CD8-positive, alpha-beta T cell (primary cell): ENCODE measurements at places on chromosomes 11 and 22.

- DNase-seq = no peak
Measured at GRCh38 chr11:89536926-89537325, 45.8 kb upstream of the NOX4 start.

DNA sequence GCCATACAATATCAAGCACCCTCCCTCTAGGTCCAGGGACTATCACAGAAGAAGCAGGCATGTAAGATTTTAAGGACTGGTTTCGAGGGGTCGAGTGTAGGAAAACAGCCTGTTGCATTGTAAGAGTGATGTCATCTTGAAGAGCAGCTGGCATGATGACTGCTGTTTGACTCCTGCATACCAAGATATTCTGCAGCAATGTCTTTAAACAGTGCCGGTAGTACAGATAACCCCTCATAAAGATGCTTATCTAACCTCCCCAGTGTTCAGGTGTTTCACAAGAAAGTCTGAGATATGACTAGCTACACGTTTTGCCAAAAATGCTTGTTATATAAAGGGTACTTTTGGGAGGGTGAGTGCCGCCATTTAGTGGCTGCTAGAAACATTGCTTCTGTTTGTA, 12.0 kb downstream of the FAM111A start:
- no peak for DNase-seq

- no peak for DNase-seq
Measured at GRCh38 chr22:41664490-41664889, 24.2 kb downstream of the SNU13 start.

GRCh38 chr11:14906578-14906977, 14.5 kb upstream of the CYP2R1 start:
- peak; percentile 50 for DNase-seq

DNA sequence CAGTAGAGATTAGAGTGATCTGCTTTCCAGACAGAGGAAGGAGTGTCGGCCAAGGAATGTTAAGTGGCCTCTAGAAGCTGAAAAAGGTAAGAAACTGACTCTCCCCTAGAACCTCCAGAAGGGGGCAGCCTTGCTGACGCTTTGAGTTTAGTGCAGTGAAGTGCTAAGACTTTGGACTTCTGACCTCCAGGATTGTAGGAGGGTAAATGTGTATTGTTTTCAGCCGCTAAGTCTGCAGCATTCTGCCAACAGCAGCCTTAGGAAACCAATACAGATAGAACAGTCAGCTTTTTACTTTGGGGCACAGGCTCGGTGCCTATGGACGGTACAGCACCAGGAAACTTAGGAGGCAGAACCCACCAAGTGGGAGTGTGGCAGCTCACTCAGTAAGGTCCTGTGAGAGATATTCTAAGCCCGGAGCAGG, 3.6 kb upstream of the TBC1D22A start:
- peak; percentile 70 for DNase-seq

- no peak for DNase-seq
Measured at GRCh38 chr11:120883404-120884080, 140.4 kb upstream of the TBCEL start.

GRCh38 chr11:112613051-112613972, 347.9 kb upstream of the NCAM1 start:
- DNase-seq = no peak

DNA sequence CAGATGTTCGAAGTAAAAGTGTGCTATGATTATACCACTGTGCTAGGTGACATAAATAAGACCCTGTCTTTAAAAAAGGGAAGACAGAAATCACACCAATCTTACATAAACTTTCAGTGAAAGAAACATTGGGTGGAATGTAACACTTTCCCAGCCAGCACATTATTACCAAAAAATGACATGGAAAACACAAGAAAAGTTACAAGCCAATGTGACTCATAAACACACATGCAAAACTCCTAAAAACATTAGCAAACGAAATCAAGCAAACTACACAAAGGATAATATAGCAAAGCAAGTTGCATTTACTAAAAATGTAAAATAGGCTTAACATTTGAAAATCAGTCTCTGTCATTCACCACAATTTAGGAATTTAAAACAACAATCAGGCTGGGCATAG, 47.0 kb downstream of the SBF2 start:
- no peak for DNase-seq

- DNase-seq = no peak
Measured at GRCh38 chr11:120945042-120945441, 78.9 kb upstream of the TBCEL start.

DNA sequence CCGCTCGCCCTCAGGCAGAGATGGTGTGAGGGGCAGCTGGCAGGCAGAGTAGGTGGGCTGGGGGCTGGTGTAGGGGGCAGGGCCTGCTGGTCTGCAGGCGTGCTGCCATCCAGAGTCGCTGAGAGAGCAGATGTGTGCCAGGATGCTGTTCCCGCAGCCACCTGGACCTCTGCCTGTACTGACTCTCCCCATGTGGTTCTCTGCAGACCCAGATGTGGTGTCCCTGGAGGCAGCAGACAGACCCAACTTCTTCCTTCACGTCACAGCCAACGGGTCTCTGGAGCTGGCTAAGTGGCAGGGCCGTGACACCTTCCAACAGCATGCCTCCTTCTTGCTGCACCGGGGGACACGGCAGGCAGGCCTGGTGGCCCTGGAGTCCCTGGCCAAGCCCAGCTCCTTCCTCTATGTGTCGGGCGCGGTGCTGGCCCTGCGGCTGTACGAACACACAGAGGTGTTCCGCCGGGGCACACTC, 58.6 kb downstream of the OTOG start:
- DNase-seq = no peak

DNA sequence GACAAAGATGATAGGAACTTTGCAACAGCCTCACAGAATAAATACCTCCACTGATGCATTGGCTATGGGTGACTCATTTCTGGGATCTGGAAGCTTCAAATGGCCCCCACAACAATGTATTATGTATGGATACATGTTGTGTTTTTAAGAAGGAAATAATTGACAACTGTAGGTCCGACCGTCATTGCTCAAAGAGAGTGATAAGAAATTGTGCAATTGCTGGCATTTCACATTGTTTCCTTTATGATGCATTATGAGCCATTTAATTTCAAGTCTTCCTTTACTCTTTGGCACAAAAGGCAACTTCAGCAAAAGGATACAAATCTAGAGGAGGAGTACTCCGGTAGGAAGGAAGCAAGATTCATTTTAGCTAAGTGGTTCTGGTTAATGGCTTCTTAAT, 2.0 kb downstream of the ANO3 start:
- no peak for DNase-seq

DNA sequence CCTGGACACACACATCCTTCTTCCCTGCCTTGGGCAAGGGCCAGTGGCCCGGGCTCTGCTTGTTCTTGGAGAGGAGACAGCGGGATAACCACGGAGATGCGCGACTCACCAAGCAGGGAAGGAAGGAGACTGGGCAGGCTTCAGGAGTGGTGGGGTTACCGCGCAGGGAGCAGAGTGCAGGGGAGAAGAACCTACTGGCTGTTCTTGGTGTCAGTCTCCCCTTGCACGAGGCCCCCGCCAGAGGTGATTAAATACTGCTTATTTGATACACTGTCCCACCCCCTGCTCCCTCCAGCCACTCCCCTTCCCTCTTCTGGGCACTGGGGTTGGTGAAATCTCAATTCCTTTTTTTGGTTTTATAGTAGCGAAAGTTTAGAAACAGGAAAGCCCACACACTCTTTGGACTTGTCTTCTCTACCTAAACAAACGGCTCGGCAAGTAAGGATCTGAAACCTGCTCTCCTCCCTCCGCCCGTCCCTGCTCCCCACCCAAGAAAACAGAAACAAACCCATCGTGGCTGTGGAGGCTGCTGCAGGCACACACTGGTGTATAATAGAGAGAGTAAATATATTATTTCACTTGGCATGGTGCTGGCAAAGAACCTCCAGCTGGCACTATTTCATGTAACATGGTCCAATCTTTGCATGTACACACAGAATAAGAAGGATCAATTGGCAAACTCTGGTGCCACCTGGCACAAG, 10.8 kb downstream of the LARGE2 start:
- DNase-seq = no peak

GRCh38 chr11:67586568-67587250, 3.1 kb downstream of the GSTP1 start:
- no peak for DNase-seq

GRCh38 chr11:30487200-30487898, 98.8 kb downstream of the MPPED2 start:
- DNase-seq = no peak

- DNase-seq = no peak
Measured at GRCh38 chr11:457111-457760, 7.2 kb downstream of the PTDSS2 start.

DNA sequence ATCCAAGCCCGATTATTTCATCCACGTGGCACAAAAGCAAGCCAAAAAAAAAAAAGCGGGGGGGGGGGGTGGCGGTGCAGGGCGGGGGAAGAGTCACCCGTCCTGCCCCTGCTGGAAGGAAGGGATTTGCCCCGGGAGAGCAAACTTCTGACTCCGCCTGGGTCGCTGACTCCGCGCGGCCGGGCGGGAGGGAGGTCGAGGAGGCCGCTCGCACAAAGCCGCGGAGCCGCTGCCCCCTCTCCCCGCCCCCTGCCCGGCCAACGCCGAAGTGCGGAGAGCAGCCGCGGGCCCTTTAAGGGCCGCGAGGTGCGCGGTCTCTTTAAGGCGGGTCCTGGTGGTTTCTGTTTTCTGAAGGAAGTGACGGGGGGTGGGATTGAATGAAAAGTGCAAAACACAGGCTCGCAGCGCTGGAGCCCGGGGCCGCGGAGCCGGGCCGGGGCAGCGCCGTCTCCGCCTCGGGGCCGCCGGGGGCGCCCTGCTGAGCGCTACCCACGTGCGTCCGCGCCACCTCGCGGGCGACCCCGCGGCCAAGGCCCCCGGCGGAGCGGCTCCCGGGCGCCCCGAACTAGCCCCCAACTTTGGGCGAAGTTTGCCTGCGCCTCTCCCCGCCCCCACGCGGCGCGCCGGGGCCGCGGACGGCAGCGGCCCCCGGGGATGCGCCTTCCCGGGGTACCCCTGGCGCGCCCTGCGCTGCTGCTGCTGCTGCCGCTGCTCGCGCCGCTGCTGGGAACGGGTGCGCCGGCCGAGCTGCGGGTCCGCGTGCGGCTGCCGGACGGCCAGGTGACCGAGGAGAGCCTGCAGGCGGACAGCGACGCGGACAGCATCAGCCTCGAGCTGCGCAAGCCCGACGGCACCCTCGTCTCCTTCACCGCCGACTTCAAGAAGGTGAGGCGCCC, at the start of gene OAF:
TSS of gene OAF (plus strand) at position 407 of the 896 bp plus-strand sequence. CDS start at position 655, 248 bp downstream.
- peak; percentile 10 for DNase-seq

- DNase-seq = no peak
Measured at GRCh38 chr11:79956061-79956460, 515.2 kb upstream of the TENM4 start.

DNA sequence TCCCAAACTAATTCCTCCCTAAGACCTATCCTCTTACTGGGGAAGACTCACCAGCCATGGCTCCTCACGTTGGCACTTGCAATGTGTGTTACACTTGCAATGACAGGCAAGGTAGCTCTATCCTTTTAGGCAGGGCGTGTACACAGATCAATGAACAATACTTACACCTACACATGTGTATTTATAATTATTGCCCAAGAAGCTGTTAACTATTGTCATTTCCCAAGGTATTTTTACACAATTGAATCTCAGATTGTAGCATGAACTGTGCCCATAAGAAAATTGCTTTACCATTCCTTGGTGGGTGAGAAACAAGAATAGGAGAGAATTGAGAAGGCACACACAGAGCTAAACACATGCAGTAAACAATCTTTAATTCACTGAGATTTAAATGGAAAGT, at the start of gene CARD18:
TSS of gene CARD18 (minus strand) at position 101 of the 400 bp plus-strand sequence. CDS start at position 58, 43 bp downstream.
- DNase-seq = no peak

DNA sequence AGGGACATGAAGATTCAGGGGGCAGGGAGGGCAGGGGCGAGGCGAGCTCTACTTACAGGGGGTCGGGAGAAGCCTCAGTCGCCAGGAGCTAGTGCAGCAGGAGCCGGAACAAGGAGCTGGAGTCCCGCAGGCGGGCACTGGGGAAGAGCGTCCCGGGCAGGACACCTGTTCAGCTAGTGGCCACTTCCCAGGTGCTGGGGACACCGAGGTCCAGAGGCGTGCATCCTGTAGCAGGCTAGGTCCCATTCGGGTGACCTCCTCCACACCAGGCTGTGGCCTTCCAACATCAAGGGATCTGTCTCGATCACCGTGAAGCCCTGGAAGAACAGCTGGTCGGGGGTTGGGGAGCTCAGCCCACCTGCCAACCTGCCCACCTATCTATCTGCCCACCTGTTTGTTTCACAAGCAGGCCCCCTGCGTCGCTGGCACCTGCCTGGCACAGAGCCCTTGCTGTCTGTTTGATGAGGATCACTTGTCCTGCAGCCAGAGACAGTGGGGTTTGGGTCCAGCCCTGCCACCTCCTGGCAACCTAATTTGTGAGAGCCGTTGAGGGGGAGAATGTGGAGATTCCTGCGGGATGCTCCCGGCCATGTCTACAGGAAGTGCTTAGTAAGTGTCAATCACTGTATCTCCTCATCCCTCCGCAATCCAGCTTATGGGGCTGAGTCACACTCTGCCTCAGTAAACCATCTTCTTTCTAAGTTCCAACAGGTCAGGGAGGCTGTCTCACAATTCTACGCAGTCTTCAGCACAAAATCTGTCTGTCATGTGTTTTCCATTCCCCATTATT, 940.9 kb downstream of the BRD1 start:
- DNase-seq = no peak

DNA sequence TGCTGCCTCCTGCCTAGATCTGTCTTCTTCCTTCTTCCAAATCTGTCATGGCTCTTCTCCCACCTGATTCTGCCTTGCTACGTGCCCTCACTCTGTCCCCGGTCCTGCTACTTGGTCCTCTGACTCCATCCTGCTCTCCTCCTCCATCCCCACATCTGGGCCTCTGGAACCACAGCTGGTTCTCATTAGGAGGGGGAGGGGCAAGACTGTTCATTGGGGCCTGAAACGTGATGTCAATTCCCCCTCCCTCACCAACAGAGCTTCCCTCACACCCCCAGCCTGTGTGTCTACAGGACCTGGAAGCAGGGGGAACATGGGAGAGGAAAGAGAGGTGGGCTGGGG, 9.1 kb downstream of the DCHS1 start:
- DNase-seq = no peak

- DNase-seq = no peak
Measured at GRCh38 chr11:5369789-5370188, 13.8 kb upstream of the OR51M1 start.

- DNase-seq = no peak
Measured at GRCh38 chr22:40502919-40503318, 132.5 kb downstream of the SGSM3 start.

DNA sequence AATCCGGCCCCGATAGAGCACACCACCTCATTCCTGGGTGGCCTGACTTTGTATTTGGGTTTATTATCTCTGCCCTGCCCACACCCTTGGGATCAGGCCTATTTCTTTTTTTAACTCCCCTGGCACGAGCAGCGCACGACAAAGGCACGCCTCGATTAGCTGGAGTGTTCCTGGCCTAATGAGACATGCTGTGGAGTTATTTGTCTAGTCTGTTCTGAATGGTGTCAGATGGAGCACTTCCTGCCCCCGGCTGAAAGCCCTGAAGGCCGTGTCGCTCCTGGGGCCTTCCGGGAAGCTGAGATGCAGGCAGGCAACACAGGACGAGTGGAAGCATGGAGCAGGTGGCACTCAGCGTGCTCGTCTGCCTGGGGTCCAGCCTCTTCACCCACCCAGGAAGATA, 47.1 kb downstream of the LARGE1 start:
- no peak for DNase-seq
